ENCODE measurements at places on chromosomes 5 and 9. TPM values are rescaled to one million over a fixed set of nuclear protein-coding genes. Genes with fewer than 3 reads are reported as not detected.
A peak's percentile ranks its signal among the peaks of the same experiment; 100 is the strongest.

The TMOD1 gene
- polyA plus RNA-seq = 0.19 TPM

DNA sequence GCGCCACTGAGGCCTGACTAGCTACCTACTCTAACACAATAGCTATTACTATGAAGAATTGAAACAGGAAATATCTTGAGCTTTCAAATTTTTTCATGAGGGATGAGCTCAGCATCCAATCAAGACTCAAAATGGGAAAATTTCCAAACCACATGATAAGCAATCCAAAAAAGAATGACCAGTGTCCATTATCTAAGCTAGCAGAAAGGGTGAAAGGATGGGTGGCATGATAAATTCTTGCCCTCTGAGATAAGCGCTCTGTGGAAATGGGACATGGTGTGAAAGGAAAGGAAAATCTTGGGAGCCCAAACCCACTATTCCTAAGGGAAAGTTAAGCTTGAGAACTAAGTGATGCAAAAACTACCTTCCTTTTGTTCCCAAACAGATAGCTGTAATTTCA is 170.2 kb upstream of the NREP start:
- H3K27me3 ChIP-seq = no peaks in the 10 kb centered on the region
- H3K36me3 ChIP-seq = no peaks in the 10 kb centered on the region
- no peak overlapping the region for H3K4me3 ChIP-seq
- no peak overlapping the region for H3K27ac ChIP-seq
- DNase-seq = peak; percentile 25
- peaks cover 6% of the 10 kb centered on the region for H3K4me1 ChIP-seq

- no peaks in the 10 kb centered on the region for H3K27me3 ChIP-seq
- peak overlapping the region; percentile 82 for H3K4me3 ChIP-seq
- H3K4me1 ChIP-seq = 0 out of 2 replicates have a peak, but pooled peaks cover 2% of the 10 kb centered on the region
- H3K36me3 ChIP-seq = peaks cover 7% of the 10 kb centered on the region
Measured at GRCh38 chr5:8457187-8458037, 588.5 kb downstream of the MTRR start.

The ELOVL7 gene
- not detected for polyA plus RNA-seq

- H3K27ac ChIP-seq = no peak overlapping the region
- no peak overlapping the region for H3K4me3 ChIP-seq
- H3K27me3 ChIP-seq = no peaks in the 10 kb centered on the region
- H3K36me3 ChIP-seq = no peaks in the 10 kb centered on the region
- peaks cover 33% of the 10 kb centered on the region for H3K4me1 ChIP-seq
Measured at GRCh38 chr9:113616621-113617496, 153.3 kb downstream of the RGS3 start.

- no peak for DNase-seq
- H3K27ac ChIP-seq = no peak overlapping the region
- no peaks in the 10 kb centered on the region for H3K36me3 ChIP-seq
Measured at GRCh38 chr5:150340614-150341255, 16.8 kb upstream of the TCOF1 start.

The EFNA5 gene
- 1.4 TPM for polyA plus RNA-seq

DNA sequence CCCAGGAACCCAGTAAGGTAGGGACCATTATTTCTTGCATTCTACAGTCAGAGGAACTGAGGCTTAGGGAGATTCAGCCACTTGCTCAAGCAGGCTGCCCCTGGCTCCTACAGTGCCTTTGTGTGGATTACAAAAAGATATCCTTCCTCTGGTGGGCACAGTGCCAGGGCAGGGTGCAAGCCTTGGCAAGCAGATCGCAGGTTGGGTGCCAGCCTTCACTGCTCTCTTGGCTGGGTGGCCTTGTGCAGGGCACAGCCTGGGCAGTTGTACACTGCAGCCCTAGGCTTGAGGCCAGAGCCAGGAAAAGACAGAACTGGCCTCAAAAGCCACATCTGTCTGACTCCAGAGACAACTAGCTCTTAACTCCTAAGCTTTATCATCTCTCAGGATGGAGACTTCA is 15.0 kb downstream of the DOCK2 start:
- DNase-seq = no peak
- H3K27me3 ChIP-seq = no peaks in the 10 kb centered on the region
- H3K4me1 ChIP-seq = peaks cover 26% of the 10 kb centered on the region
- H3K4me3 ChIP-seq = no peak overlapping the region
- H3K36me3 ChIP-seq = no peaks in the 10 kb centered on the region

The MEIKIN gene
- polyA plus RNA-seq = not detected

DNA sequence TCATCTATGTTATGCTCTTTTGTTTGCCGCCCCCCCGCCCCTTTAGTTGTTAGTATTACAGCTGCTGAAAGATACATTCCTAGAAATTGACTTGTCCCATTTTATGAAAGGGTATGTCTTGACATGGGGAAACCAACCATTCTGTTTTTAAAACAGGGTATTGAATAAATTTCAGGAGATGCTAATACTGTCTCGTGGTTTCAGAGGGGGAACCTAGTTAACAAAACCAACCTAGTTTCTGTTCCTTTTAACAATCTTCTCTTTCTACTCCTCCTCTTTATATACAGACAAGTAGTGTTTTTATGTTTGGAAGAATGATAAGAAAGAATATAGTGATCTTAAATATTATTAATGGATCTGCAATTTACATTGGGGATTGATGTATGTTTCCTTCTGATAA is 3.5 kb downstream of the PIP5K1B start:
- DNase-seq = no peak
- H3K27me3 ChIP-seq = peaks cover 29% of the 10 kb centered on the region
- no peak overlapping the region for H3K27ac ChIP-seq
- H3K4me1 ChIP-seq = no peaks in the 10 kb centered on the region

DNA sequence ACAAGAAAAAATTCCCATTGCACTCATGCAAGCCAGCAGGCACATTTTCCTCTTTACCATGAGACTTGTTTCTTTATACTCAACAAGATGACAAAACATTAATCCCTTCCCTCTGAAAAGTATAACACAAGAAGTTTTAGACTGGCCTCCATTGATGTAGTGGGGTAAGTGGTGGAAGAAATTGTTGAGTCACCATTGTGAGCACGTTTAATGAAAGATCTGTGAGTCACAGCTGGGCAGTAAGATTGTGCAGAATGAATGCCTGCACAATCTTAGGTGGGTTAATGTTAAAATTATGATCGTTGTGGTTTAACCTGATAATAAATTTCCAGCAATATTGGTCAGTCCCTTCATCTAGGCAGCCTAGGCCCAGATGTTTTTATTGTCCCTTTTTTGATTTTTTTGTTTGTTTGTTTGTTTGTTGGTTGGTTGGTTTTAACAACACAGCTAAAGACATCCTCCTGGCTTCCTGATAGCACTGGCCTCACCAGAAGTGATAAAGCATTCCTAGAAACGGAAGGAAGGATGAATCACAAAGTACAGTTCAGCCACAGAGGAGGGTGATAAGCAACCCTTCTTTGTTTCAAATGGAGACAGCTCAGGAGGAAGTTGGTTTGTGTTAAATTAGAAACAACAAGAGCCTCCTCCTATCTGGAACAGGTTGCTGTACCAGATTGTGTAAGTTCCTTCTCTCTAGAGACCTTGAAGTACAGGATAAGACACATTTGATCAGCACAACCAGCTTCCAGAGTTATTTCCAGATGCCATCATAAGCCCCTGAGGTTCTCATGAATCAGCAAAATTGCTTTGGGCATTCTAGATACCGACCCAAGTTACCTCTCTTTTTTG is 40.3 kb downstream of the SLC24A2 start:
- no peak for DNase-seq
- H3K4me1 ChIP-seq = no peaks in the 10 kb centered on the region
- H3K27me3 ChIP-seq = no peaks in the 10 kb centered on the region
- no peak overlapping the region for H3K27ac ChIP-seq

DNA sequence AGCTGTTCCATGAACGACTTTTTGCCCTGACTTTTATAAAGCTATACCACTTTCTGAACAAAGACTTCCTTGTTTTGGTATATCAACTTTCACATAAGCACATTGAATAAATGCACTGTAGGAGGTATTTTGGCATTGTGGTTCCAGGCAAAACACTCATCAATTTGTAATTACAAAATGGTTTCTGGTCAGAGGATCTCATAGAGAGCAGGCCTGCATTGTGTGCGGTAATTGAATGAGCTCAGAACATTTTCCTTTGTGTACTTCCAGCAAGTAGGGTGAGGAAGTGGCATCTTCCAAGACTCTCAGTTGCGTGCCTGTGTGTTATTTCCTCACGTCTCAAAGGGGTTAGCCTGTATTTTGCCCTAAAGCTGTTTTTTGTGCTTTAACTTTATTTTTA is 89.2 kb downstream of the PDE6A start:
- H3K36me3 ChIP-seq = no peaks in the 10 kb centered on the region
- DNase-seq = peak; percentile 17
- peaks cover 37% of the 10 kb centered on the region for H3K27me3 ChIP-seq
- H3K4me1 ChIP-seq = peaks cover 2% of the 10 kb centered on the region
- H3K4me3 ChIP-seq = no peak overlapping the region
- H3K27ac ChIP-seq = no peak overlapping the region

The CCDC183 gene
- 0.29 TPM for polyA plus RNA-seq
